ENCODE measurements at places on chromosomes 3 and 15.

- DNase-seq = peak; percentile 60
Measured at GRCh38 chr15:91881569-91882297, 28.2 kb downstream of the SLCO3A1 start.

DNA sequence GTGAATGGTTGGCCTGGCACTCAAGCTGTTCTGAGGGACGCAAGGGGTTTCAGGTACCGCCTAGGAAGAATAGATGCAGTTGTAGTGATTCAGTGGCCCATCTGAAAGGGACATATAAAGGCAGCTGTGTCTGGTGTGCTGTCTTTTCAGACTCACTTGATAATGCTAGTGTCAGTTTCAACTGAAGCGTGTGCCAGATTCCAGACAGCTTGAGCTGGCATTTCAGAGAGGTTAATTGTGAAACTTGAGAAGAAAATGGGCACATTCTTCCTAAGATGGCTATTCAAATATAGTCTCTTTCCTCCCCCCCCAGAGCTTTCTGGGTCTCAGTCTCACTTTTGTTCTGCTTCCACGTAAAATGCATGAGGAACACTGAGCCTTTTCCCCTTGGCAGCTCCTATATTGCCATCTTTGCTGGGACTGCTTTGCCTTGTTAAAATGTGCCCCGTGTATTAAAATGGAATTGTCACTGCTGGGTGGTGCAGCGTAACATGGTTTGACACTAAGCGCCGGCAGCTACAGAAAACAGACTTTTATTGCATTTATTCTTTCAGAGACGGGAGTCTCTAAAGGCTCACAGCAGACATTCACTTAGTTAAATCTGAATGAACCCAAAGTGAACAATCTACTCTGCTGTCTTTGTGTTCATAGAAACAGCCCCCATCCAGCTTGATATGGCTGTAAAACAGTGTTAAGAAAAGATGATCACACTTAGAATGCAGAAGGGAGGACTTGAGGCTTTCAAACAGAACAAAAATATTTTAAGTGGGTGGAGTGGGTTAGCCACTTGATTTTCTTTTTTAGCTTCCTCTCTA is 478.7 kb downstream of the RBMS3 start:
- peak; percentile 68 for DNase-seq

GRCh38 chr15:72970933-72971760 is 81.1 kb upstream of the NEO1 start:
- DNase-seq = no peak

- DNase-seq = peak; percentile 28
Measured at GRCh38 chr3:6262010-6262409, 598.9 kb upstream of the GRM7 start.

DNA sequence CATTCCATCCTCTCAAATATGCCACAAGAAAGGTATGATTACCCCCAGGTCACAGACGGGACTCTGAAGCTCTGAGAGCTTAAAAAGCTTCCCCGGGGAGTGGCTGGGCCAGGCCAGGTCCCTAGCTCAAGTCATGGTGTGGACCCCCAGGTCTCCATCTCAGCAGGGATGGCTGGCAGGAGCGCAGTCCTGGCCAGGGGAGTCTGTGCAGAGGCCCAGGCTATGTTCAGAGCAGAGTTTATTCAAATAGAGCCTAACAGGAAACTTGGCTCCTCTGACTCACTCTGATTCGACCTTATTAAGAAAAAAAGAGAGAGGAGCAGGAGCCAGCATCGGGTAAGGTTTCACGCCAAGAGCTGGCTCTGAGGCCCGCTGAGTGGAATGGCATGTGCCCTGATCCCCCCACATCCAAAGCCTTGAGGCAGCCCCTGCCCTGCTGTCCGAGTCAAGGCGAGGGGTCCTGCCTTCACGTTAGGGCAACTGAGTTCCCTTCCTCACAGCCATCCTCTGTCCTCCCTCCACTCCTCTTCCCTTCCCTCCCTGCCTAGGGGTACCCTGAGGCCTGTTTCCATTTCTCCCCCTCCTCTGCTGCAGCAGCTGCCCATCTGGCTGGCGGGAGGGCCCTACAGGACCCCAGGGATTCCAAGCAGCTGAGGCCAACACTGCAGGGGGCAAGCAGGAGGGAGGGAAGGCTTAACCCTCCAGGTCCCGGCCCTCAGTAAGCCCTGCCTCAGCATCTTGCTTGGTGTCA is 1.9 kb upstream of the LOXL1 start:
- peak; percentile 94 for DNase-seq

- no peak for DNase-seq
Measured at GRCh38 chr15:39031596-39031995, 467.0 kb upstream of the RASGRP1 start.

DNA sequence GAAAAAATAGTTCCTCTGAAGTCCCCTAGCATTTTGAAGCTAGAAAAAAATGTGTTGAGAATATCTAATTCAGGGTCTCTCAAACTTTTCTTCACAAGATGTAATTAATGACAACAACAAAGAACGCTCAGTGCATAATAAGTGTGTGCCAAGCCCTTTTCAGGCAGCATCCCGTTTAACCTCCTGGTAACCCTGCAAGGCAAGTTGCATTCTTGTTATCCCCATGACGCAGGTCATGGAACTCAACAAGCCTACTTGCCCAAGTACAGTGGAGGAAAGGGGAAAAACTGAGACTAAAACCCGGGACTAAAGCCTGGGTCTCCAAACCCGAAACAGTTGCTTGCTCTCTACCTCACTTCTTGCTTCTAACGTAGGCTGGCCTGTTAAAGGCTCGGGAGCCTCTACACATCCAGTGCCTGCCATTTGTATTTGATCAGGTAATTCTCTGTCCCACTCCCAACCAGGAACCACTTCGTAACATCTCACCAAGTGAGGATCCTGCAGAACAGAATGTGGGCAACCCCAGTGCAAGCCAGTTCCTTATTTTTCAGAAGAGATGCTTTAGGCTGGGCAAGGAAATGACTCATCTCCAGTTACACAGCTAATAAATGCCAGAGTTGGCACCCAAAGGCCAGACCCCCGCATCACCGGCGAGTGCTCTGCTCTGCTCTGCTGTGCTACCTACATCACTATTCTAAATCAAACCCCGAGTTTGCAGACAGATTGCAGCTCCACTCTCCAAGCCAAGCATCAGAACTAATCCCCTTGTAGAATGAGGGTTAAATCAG is 28.3 kb downstream of the LMCD1 start:
- DNase-seq = peak; percentile 89

- peak; percentile 65 for DNase-seq
Measured at GRCh38 chr3:66276705-66277274, 56.0 kb downstream of the SLC25A26 start.

GRCh38 chr3:108780235-108780634 is 23.0 kb upstream of the RETNLB start:
- no peak for DNase-seq

GRCh38 chr15:74569731-74570070 is 28.7 kb downstream of the ARID3B start:
- DNase-seq = no peak

GRCh38 chr3:134251731-134252391 is 1.2 kb upstream of the RYK start:
- no peak for DNase-seq

DNA sequence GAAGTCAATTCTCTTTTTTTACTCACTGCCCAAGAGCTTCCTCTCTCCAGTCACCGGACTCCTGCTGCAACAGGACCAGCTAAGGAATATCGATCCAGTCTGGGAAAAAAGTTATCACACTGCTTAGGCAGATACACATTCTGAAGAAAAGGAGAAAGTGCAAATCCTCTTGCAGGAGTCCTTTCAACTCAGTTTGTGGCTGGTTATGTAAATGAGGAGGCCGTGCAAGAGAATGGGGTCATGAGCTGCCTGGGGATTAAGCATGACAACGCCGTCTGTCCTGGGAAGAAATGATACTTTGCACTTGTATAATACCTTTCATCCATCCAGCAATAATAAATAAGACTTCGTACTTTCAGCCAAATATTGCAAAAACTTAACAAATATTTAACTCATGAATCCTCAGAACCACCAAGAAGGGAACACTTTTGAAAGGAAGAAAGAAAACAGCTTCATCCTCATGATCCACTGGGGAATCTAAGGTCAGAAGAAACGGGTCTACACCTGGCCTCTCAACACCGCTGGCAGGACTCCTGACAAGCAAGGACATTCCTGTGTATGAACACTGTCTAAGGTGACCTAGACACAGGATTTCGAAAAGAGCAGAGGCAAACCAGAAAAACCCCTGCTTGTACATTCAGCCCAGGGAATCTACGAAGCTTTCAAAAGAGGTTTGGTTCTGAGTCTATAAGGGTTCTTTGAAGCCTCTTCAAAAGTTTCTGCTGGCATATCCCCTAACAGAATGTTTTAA is 13.1 kb upstream of the WWTR1 start:
- DNase-seq = no peak

DNA sequence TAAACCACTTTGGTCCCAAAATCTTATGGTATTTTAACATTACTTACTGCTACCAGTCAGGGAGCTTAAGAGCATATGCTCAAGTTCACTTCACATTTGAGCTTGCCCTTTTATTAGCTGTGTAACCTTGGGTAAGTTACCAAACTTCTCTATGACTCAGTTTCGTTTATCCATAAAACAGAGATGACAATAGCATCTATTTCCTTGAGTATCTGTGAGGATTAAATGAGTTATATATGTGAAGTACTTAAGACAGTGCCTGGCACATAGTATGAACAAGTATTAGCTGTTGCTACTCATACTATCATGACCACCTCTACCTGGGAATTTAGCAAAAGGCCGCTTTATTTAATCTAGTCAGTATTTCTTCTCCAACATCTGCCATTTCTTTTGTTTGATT is 5.9 kb downstream of the ATOSA start:
- no peak for DNase-seq

DNA sequence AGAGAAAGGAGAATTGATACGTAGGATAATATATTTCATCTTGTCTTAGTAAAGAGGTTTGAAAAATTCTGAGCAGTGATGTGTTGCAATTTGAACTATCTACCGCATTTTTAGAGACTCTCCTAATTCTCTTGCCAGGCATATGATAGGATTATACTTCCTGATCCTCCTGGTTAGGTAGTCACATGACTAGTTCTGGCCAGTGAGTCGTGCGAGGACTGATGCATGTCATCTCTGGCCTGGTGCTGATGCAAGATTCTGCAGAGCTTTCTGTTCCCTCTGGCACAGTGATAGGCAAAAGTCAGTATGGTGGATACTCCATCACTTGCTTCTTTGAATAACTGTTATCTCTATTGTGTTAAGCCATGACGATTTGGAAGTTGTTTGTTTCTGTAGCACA is 277.6 kb upstream of the NAALADL2 start:
- no peak for DNase-seq

DNA sequence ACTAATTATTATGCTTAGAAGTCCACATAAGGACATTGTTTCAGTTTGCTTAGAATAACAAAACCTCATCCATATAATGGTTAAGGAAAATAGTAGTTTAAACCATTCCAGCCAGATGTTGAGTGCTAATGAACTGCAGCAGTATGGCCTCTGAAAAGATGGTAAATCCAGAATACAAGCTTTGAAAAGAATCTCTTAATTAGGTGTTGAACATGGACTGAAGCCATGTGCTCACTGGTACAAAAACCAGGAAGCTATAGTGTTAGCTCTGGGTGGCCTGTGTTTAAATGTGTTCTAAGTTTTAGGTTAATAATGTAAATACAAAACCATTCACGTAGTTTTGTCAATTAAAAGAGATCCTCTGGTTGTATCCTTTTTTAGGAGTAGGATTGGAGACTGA is 78.2 kb downstream of the GALK2 start:
- no peak for DNase-seq

DNA sequence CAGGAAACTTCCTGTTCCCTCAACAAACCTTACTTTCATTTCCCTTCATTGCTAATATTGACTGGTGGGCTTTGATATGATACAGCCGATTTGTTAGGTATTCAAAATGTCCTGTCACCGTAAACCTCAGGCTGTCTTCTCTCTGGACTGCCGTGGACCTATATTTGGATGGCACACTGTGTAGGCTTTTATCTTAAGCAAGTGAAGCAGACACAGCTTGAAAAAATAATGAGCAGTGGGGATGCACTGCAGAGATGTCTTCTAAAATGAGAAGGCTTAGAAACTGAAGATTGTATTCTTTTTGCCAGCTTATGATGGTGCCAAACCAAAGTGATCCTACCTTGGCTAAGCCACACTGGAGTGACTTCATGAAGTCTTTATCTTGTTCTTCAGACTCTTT is 266.3 kb downstream of the NR1D2 start:
- DNase-seq = no peak

DNA sequence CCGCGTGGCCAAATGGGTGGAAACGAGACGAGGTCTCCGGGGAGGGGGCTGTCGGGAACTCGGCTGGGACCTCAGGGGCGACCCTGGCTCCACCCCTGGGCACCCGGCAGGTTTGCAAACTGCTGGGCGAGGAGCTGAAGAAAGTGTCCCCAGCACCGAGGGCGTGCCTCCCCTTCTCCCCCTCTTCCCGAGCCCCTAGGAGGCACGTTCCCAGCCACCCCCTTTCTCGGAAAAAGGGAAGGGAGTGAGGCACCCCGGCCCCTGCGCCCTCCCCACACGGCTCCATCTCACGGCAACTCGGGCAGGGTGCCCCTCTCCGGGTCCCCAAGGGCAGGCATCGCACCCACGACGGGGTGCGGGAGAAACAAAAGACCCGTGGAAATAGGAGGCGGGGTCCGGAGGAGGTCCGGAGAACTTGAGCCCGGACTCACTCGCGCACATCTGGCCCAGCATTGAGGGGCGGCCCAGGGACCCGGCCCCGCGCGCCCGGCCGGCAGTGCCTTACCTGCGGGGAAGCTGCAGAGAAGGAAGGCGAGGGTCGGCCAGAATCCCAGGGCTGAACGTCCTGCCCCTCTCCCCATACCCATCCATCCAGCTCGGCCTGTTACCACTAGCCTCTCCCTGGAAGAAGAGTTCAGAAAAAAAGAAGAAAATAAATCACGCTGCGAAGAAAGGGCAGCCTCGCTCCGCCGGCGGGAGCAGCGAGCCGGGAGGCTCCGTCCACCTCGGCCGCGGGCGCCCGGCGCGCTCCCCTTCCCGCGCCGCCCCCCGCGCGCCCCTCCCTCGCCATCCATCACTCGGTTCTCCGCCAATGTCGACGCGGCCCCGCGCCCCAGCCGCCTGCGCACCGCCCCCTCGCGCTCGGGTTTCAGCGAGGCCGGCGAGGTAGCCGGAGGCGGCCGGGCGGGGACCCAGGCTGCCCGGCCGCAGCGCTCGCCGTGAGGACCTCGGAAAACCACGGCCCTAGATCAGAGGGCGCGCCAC is 16.3 kb downstream of the RGMA start:
- DNase-seq = peak; percentile 61
